ENCODE measurements at places on chromosomes 5 and 9. TPM values are rescaled to one million over a fixed set of nuclear protein-coding genes. Genes with fewer than 3 reads are reported as not detected.

- no peak for DNase-seq
Measured at GRCh38 chr5:78001197-78001596, 225.1 kb upstream of the TBCA start.

- DNase-seq: no peak
Measured at GRCh38 chr5:90696153-90696552, 137.6 kb downstream of the ADGRV1 start.

GRCh38 chr5:145936401-145937131 is at the start of gene SH3RF2:
Gene SH3RF2, plus strand, starts transcription at chr5:145936578. Its CDS starts 1,351 bp downstream, at chr5:145937929.
- DNase-seq: peak; percentile 30

GRCh38 chr5:179227229-179227579 is 118.1 kb downstream of the ADAMTS2 start:
- DNase-seq: no peak

DNA sequence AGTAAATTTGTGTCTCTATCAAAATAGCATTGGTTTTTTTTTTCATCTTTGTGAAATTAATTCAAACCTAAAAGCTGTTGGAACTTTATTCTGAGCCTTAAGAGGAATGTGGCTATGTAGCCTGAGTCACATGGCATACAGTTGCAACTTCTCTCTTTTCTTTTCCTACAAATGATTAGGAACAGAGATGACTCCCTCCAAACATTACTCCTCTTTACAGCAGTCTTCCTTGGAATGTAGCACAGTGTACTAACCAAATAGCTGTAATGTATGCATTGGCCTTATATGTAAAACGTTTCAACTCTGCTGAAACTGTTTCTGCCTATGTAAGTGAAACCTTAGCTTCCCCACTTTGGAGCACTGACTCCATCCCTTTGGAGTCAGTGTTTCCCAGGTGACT is 100.9 kb upstream of the MAP1B start:
- no peak for DNase-seq

- peak; percentile 90 for DNase-seq
Measured at GRCh38 chr9:97598461-97599288, 34.5 kb downstream of the TSTD2 start.

GRCh38 chr5:132677682-132678400 is 4.1 kb downstream of the IL4 start:
- no peak for DNase-seq

DNA sequence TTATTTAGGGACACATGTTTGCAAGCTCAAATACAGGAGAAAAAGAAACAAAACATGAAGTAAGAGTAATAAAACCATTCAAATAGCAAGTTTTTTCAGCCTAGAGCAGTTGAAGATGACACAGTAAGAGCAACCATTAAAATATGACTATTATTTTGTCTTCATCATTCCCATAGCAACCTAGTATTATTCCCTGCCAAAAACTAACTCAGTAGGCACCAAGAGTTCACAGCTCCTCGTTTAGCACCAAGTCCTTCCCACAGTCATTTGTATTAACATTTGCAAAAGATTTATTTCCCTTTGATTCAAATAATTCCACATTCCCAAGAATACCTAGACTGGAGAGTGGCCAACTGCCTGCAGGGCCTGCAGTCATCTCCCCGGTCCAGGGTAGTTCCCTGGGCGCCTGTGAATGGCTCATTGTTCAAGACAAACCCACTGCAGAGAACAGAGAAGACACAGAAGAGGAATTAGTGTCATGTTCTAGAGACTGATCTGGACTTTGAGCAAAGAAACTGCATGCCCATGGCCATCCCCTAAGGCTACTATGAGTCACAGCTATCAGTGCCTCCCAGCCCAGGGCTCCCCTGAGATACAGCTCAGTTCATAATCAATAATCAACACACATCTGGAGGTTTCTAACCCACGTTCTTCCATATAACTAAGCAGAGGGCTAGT is 139.1 kb upstream of the MAP3K1 start:
- DNase-seq: peak; percentile 96

DNA sequence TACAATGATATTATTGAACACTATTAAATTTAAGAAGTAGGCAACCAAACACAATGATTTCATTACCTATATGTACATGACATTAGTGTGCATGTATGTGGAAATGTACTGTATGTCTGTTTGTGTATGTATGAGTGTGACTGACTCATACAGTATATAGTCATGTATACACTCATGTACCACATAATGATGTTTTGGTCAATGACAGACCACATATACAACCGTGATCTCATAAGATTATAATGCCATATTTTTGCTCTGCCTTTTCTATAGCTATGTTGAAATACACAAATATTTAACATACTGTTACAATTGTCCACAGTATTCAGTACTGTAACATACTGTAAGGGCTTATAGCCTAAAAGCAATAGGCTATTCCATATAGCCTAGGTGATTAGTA is 19.7 kb downstream of the SVEP1 start:
- no peak for DNase-seq

DNA sequence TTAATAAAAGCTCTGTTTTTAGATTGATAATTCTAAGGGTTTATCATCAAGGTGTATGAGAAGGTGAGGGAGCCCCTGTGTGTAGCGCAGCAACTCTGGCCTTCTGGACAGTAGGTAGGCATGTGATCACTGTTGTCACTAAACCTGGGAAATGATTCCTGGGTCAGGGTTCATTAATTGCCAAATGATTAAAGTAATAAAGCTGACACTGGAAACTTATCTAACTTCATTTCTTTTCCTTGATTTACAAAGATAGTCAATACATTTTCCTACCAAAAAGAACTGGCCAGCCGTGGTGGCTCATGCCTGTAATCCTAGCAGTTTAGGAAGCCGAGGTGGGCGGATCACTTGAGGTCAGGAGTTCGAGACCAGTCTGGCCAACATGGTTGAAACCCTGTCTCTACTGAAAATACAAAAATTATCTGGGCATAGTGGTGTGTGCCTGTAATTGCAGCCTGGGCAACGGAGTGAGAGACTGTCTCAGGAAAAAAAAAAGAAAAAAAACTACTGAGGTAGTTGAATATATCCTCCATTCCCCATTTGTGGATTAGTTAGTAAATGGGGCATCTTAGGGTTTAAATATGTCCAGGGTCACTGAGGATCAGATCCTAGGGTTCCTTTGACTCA is 2.4 kb downstream of the EHMT1 start:
- peak; percentile 61 for DNase-seq

DNA sequence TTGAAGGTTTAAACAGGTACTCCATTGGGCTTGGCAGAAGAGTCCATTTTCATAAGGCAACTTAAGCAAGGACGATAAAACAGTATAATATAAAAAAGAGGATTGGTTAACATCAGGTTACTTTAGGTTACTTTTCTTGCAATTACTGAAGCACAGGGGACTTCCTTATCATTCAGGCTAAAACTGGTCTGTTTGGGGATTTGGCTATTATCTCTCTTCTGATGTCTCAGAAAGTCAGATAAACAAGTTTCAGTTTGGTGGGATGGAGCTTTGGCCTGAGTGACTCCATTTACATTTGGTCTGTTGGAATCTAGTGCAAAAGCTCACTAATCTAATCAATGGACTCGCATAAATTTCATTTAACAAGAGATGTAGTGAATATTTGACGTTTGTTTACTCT is 8.0 kb downstream of the GAPT start:
- no peak for DNase-seq

Gene IRX2
- 5.8 TPM for total RNA-seq

Gene MUSK
- total RNA-seq: not detected

Gene SHOC1
- 0.37 TPM for total RNA-seq

Gene GABBR2
- total RNA-seq: 0.29 TPM

Gene ZMAT2
- total RNA-seq: 53.4 TPM

Gene MARCOL
- total RNA-seq: not detected

Gene CEL
- 0.11 TPM for total RNA-seq

Gene ORM2
- total RNA-seq: not detected

Data from SK-MEL-5 (cell line).